ENCODE measurements at places on chromosomes 1 and 21.

DNA sequence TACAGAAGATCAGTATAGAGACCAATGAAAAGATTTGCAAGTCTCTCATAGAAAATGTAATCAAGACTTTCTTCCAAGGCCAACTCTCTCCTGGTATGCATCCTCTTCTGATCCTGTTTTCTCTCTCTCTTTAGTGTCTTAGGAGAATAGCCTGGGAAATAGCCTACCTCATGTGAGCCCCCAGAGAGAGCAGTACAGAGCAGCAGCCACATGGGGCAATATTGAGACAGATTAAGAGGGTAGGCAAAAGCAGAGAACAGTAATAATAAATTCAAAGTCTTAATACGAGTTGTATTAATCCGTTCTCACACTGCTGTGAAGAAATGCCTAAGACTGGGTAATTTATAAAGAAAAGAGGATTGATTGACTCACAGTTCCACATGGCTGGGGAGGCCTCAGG is 61.4 kb downstream of the RNASEL start:
- DNase-seq: no peak

DNA sequence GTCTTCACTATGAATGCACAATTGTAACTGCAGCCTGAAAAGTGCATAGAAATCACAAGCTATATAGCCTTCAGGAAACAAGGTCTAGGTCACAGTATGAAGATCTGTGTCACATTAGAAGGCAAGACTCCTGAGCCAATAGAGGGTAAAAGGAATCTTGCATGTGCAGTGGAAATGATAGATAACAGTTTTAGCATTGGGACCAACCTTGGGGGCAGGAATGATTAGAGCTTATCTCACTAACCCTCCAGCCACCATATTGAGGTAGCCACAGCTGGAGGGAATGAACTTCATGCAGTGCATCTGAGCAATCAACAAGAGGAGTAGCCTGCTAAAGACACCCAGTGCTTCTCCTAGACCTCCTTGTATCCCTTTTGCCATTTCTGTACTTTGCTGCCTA is 390.1 kb downstream of the LTN1 start:
- DNase-seq: no peak

DNA sequence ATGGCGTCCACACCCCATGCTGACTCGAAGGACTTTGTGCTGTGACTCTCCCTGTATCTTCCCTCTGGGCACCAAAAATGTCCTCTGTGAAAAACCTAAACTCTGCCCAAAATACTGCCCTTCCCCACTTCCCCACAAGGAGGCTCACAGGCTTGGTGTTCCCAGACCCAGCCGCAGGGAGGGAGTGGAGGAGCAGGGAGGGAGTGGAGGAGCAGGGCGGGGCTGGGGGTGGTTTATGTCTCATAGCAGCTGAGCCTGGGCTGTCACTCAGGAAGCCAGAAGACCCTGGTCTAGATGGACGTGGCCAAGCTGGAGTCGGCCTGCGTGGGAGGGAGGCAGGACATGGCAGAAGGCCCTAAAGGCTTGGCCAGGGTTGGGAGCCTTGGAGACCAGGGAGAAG is 461.7 kb downstream of the PTPRU start:
- no peak for DNase-seq

- DNase-seq: no peak
These were observed 722.2 kb upstream of the CHRM3 start for GRCh38 chr1:238664139-238664538.

- no peak for DNase-seq
These were observed 161.4 kb downstream of the DAB1 start for GRCh38 chr1:57262472-57262871.

DNA sequence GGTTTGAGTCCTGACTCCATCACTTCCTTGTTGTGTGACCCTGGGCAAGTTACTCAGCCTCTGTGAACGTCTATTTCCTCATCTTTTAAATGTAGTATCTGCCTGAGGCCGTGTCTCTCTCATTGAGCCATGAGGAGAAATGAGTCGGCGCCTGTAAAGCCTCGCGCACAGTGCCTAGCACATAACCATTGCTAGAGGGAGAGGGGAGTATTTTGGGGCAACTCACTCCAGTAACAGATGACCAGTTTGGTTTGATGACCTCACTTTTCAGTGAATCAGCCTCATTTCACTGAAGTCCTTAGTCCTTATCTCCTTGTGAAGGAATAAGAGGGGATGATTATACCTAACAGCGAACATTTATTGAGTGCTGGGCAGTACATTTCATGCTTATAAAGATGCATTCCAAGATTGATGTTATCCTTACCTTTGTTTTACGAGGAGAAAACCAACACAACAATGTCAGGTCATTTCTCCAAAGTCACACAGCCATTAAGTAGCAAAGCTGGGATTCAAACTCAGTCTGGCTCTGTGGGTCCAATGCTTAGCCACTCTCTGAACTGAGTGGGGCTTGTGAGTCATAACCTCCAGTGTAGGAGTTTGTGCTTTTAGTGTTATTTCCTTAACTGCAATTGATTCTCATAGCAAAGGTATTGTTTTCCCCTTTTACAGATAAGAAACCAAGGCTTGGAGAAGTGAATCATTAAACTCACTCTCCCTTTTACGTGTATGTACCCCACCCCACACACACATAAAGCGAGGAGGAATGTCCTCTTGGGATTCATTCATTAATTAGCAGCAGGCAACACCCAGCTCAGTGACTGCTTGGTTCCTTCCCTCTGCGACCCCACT is 25.9 kb downstream of the KCNC4 start:
- no peak for DNase-seq

DNA sequence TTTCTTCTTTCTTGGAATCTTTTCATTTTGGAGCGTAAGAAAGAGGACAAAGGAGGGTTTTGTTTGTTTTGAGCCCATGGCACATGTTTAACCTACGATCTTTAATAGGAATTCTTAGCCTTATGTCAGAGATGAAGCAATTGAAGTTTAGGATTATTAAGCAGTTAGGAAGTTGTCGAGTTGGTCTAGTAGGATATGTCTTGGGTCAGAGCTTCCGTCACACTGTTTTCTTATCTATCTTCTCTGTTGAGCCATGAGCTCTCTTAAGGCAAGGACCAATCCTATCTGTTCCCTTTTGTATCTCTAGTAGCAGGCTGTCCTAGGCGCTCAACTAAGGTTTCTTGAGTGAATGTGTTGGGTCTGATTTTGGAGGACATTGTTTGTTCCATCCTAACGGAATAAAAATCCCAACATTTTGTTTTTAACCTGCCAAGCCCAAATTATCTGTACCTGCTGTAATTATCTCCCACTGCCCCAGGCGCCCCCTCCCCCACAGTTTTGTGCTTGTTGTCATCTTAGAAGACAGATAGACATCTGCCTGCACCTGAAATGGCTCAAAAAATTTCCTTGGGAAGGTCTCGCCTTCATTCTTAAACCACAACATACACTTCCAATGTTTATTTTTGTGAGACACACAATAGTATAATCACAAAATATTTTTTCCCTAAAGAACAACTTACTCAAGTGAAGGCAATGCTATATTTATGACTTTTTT is 95.3 kb upstream of the GADD45A start:
- DNase-seq: no peak

DNA sequence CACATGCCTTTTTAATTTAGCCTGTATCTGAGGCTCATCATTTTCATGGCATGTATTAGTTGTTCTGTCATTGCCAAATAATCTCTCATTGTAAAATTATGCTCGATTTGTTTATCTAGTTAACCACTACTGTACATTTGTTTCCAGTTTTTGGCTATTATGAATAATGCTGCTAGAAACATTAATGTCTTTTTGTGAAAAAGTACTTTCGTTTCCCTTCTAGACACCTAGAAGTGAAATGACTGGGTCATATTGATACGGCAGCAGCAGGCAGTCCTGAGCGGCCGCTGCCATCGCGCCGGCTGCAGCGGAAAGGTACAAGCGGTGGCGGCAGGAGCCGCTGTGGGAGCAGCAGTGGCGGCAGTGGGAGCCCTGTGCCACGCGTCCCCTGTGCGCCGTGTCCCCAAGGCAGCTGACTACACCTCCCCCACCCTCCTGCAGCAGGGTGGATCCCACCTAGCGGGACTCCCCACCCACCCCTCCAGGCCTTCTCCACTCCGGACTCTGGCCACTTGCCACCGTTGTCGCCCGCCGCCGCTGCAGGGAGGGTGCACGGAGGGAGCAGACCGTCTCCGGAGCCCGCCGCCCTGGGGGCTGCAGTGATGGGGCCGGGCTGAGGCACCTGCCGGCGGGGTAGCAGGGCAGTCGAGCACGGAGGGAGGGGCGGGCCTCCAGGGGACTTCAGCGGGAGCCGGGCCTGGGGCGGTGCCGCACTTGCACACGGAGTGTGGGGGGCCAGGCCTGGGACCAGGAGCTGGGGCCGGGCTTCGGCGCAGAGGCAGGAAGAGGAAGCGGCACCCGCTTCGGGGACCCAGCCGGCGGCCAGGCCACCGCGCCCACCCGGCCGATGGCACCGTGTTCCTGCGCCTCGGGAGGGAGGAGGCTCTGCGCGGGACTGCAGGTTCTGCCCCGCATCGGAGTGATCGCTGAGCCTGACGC is 66.8 kb upstream of the RGS7 start:
- DNase-seq: no peak

GRCh38 chr1:167641786-167642500 is 11.9 kb downstream of the RCSD1 start:
- no peak for DNase-seq

DNA sequence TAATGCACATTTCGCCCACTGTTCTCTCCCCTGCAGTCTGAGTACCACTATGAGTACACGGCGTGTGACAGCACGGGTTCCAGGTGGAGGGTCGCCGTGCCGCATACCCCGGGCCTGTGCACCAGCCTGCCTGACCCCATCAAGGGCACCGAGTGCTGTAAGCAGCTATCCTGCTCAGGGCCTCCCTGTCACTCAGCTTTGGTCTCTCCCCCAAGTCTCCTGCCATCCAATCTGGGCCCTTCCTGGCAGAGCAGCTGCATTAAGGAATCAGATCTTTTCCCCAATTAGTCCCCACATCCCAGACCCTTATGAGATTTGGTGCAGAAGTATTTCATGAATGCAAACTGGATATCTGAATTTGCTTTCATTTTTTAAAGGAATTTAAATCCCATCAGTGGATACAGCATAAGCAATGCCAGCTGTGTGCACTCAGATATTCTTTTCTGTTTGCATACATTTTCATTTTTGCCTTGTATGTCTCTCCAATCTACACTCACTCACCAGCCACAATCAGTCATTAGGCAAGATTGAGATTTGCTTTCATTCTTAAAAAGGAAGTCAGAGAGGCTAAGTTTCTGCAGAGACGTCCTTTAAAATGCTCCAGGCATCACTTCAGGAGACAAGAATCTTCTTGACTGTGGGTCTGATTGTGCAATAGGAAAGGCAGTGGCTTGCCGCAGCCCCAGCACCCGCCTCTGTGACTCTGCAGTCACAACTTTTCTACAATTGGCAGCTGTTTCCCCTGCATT is 48.1 kb downstream of the ELAPOR1 start:
- DNase-seq: no peak

GRCh38 chr1:187763976-187764375 is 935.2 kb downstream of the PLA2G4A start:
- no peak for DNase-seq

DNA sequence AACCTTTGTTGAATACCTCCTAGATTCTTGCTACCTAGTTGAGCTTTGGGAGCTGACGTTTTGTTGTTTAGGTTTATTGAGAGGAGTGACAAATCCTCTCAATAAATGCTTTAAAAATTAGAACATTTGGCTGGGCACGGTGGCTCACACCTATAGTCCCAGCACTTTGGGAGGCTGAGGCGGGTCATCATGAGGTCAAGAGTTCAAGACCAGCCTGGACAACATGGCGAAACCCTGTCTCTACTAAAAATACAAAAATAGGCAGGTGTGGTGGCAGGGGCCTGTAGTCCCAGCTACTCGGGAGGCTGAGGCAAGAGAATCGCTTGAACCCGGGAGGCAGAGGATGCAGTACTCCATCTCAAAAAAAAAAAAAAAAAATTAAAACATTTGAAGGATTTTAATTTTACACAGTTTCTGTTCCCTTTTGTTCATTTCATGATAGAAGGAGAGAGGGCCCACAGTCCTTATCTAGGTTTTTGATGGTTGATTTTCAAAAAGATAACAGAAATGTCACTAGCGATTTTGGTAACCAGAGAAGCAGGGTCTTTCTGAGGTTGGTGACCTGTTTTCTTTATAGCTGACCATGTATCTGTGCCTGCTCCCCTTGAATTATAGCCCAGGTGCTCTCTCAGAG is 44.2 kb upstream of the PIGV start:
- no peak for DNase-seq

GRCh38 chr1:25531082-25531461 is 12.3 kb upstream of the LDLRAP1 start:
- no peak for DNase-seq

GRCh38 chr1:244424649-244425334 is 26.9 kb downstream of the ADSS2 start:
- no peak for DNase-seq

DNA sequence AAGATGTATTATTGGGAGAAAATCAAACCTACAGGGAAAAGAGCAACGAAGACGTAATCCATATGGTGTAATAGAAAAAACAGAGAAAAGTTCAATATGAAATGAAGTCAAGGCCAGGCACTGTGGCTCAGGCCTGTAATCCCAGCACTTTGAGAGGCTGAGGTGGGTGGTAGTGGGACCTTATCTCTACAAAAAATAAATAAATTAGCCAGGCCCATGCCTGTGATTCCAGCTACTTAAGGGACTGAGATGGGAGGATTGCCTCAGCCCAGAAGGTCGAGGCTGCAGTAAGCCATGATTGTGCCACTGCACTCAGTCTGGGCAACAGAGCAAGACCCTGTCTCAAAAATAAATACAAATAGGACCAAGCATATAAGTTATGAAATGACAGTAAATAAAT is 11.4 kb downstream of the DESI2 start:
- no peak for DNase-seq

GRCh38 chr1:41975121-41975520 is 56.4 kb upstream of the HIVEP3 start:
- no peak for DNase-seq

GRCh38 chr1:84936116-84936810 is 43.3 kb upstream of the LPAR3 start:
- no peak for DNase-seq

- peak; percentile 80 for DNase-seq
These were observed at the start of gene STMN1 for GRCh38 chr1:25905680-25906643. STMN1 (minus strand) TSS chr1:25906419; CDS start chr1:25904676, 1,743 bp downstream.

- DNase-seq: no peak
These were observed 23.6 kb downstream of the HTR6 start for GRCh38 chr1:19688041-19688842.

- no peak for DNase-seq
These were observed 4.8 kb upstream of the FAM110D start for GRCh38 chr1:26153966-26154532.

DNA sequence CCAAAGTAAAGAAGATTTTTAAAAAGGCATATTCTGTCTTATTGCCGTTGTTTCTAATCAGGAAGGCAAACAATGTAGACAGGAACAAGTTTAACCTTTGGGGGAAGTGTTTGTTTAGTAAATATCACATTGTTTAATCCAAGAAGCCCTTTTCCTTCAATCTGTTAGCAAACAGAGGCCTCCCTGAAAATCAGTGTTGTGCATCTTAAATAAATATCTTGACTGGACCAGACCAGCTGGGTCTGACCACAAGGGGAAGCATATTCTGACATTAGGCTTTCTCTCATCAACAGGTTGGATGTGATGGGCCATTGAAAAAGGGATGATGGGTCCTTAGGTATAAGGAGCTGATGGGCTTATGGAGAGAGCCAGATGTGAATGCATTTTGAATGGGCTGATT is 81.8 kb upstream of the SGIP1 start:
- no peak for DNase-seq

GRCh38 chr1:85315789-85316188 is 39.4 kb upstream of the BCL10 start:
- no peak for DNase-seq

GRCh38 chr1:70208292-70208691 is 2.9 kb upstream of the LRRC40 start:
- DNase-seq: no peak
